NCI-H146 (cell line): ENCODE measurements at places on chromosomes 5 and 9.

GRCh38 chr9:77820293-77820954 lies 172.3 kb upstream of the GNA14 start:
- no peak for DNase-seq

- DNase-seq: no peak
These were observed 35.1 kb upstream of the FREM1 start for GRCh38 chr9:14945351-14945750.

DNA sequence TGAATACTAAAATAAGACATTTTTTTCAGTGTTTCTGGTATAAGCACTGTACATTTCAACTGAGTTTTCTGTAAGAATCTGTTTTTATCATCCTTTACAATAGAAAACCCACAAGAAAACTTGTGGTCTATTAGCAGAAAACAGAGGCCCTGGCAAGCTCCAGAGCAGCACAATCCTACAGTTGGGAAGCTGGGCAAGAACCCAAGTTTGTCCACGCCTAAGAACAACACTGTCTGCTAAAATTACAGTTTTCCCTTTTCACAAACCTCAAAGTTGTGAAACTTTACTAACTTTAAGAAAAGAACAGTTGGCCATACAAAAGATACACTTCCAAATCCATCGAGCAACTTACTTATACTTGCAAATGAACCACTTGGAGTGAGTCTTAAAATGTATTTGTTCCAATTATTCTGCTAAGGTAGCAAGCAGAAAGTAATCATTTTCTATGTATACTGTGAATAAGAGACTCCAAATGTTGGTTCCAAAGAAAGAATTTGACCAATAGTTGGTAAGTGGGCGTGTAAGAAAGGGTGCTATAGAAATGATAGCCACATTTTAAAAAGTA lies 982.0 kb upstream of the ARRDC3 start:
- no peak for DNase-seq

DNA sequence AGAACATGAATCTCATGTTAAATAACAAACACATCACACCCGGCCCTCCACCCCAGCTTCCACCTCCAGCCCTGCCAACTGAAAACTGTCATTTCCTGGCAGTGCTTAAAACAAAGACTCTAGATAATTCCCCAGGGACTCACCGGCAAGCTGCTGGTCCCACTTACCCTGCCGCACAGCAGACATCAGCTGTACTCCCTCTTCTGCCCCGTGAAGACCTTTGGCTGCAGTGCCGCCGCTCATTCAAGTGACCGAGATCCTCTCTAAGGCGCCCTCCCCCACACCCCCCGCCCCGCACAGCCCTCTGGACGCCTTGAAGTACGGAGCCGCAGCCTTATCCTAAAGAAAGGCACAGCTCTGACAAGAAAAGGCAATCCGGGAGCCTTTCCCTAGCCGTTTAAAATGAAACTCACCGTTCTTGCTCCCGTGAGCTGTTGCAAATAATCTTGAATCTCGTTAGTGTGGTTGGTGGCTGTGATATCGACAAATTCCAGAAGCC lies 434 bp downstream of the GLRX start:
- DNase-seq: peak; percentile 34

DNA sequence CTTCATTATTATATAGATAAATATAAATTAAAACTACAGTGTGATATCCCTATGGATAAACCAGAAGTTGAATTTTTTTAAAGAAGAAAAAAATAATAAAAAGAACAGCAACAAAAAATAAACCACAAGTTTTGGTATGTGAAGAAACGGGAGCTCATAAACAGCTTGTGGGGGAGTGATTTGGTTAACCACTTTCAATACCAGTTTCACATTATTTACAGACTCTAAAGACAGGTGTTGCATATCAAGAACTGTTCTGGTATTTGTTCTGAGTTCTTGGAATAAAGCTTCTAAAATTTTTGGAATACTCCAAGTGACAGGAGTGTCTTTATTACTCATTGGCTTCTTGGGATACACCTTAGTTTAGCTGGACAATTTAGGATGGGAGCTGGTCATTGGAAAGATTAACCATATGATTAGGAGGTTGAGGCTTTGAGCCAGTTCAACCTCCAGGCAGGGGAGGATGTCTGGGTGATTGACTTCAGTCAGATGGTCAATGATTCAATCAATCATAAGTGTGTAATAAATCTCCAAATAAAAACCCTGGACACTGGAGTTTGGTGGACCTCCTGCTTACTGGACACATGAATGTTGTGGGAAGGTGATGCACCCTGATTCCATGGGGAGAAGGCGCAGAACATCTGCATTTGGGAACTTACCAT lies 2223.1 kb upstream of the C9orf72 start:
- no peak for DNase-seq

DNA sequence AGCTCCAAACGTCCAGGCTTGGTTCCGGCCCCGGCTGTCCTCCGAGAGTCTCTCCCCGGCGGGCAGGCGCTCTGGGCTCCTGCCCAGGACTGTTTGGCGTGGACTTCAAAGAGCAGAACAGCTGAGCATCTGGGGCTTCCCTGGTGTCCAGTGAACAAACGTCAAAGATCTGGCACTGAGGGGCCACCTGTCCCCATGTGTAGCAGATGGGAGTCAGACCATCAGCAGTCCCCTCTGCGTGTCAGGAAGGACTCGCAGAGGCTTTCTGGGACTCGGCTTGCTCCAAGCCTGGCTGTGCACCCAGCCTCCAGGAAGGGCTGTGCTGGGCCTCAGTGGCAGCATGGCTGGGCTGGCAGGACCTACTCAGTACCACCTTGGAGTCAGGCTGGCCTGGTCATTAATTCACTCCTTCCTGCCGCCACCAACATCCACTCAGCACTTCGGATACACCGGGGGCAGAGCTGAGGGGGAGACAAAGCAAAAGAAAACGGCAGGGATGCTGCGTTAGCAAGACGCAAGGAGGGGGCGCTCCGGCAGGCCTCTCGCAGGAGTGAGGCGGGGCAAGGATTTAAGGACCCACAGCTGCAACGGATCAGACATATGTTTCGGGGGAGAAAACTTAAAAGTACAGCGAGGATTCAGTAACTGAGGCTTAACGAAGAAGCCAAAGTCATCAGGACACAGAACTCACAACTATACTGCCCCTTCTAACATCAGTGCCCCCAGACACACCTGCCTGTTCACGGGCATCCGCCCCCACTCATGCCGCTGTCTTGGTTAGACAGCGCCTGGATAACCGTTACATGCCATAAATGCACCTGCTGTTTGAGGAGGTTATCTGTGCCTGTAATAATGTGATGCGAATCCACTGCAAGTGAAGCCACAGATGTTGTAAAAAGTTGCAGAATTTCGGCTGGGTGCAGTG lies 164.5 kb upstream of the PHYKPL start:
- no peak for DNase-seq

- no peak for DNase-seq
These were observed 19.0 kb upstream of the PSIP1 start for GRCh38 chr9:15529566-15530324.

DNA sequence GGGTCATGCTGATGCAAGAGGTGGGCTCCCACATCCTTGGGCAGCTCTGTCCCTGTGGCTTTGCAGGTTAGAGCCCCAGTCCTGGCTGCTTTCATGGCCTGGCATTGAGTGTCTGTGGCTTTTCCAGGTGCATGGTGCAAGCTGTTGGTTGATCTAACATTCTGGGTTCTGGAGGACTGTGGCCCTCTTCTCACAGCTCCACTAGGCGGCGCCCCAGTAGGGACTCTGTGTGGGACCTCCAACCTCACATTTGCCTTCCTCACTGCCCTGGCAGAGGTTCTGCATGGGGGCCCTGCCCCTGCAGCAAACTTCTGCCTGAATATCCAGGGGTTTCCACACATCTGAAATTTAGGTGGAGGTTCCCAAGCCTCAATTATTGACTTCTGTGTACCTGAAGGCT lies 150.1 kb downstream of the NNT start:
- DNase-seq: no peak

GRCh38 chr5:151758141-151758429 lies 346 bp downstream of the ATOX1 start:
- DNase-seq: peak; percentile 42

DNA sequence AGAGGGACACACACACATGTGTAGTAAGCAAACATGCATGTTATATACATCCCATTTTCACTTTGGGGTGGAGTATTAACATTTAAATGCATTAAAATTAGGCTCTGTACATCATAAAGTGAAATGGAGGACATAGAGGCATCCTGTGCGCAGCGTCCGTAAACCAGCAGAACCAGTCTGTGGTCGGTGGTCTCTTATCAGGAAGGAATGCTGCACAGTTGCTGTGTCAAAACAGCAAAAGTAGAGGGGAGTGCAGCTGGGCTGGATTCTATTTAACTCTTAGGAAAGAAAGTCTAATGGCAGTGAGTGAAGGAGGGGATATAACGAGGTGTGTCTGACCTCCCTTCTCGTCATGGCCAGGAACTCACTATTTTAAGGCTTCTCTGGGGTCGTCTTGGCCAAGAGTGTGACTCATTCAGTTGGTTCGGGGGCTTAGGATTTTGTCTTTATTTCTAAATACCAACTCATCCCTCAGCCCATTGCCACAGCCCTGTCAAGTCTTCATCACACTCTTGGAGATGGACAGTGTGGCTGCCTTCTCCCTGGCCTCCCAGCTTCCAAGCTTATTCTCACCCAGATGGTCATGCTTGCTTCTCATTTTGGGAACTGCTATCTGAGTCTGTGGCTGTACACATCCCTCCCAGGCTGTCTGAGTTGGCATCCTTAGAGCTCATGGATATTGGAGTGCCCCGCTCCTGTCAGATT lies 20.1 kb upstream of the CXCL14 start:
- no peak for DNase-seq

- no peak for DNase-seq
These were observed 28.1 kb downstream of the IL33 start for GRCh38 chr9:6243746-6244145.

DNA sequence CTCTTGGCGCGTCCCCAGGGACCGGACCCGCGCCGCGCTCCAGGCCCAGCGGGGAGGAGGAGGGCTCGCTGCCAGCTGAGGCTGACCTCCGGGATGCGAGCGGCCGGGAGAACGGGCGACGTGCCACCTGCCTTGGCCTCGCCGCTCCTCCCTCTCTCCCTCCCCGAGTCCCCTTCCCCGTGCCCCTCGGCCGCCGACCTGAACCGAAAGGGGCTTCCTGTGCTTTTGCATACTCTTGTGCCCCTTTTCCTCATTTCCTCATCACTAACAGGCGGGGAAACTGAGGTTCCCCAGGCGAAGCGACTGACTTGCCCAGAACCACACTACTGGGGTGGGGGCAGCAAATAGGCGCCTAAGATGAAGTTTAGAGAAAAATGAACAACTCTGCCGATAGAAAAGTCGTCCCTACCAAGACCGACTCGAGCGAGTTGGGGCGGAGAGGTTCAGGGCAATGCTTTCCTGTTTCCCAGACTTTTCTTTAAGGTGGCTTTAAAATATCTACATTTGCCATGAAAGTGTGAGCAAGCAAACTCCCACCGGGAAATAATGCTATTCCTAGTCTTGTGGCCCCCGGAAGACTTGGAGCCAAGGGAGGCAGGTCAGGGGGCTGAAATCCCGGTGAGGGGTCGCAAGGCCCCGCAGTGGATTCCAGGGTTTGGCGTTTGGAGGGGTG lies 580 bp upstream of the DUSP1 start:
- no peak for DNase-seq
